ENCODE measurements at places on chromosomes 5 and 9.

DNA sequence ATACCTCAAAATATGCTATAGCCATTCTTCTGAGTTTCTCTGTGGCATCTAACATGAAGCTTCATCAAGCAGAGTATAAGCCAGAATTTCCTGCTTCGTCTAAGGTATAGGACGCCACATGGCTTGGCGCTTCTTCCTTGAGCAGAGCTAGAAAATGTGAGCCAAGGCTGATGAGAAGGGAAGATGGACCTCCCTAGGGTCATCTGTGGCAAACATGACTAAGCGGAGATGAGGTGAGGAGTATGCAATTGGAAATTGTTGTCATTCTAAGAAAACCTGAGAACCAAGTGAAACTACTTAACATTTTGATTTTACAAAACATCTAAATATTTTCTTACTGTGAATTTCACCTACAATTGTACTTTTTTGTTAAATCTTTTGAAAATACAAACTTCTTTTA, 466.5 kb downstream of the PSAT1 start:
- DNase-seq, result no peak

GRCh38 chr5:67246108-67246507, 49.5 kb upstream of the CD180 start:
- DNase-seq, result peak; percentile 15

- DNase-seq, result no peak
Observed at GRCh38 chr5:62372600-62372999, 31.1 kb downstream of the DIMT1 start.

DNA sequence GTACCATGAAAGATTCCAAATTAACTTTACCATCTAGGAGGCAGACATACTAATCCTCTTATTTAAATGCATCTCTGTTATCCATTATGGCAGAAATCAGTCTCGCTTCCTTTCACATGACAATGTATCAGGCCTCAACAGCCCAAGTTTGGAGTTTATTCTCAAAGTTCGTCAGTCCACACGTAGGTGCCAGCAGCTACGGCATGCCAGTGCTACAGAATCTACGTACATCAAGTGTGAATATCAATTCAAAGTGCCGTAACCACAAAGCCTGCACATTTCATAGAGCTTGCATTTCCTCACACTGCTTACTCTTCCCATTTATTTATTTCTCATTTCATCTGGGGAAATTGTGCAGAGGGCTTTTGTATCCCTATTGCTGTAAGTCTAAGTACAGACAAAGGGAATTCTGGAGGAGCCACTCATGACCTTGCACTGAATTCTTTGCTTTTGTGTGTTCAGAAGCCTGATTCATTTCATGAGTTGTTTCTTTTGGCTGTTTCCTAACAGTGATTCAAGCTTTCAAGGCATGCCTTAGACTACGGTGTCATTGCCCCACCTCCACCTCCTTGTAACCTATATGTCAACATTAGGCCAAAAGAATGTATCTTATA, 10.0 kb downstream of the ENC1 start:
- DNase-seq, result no peak

DNA sequence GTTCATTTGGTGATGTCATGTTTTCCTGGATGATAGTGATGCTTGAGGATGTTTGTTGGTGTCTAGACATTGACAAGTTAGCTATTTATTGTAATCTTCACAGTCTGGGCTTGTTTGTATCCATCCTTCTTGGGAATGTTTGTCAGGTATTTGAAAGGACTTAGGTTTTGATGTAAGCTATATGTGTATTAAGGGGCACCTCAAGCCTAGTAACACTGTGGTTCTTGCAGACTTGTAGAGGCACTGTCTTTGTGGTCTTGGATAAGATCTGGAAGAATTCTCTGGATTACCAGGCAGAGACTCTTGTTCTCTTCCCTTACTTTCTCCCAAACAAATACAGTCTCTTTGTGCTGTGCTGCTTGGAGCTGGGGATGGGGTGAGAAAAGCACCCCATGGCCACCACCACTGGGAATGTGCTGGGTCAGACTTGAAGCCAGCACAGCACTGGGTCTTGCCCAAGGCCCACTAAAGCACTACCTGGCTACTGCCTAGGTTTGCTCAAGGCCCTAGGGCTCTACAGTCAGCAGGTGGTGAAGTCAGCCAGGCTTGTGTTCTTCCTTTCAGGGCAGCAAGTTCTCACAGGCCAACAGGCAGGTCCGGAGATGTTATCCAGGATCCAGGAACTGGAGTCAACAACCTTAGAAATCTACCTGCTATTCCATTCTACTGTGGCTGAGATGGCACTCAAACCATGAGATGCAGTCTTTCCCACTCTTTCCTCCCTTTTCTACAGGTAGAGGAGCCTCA, 49.3 kb upstream of the GNA14 start:
- no peak for DNase-seq

DNA sequence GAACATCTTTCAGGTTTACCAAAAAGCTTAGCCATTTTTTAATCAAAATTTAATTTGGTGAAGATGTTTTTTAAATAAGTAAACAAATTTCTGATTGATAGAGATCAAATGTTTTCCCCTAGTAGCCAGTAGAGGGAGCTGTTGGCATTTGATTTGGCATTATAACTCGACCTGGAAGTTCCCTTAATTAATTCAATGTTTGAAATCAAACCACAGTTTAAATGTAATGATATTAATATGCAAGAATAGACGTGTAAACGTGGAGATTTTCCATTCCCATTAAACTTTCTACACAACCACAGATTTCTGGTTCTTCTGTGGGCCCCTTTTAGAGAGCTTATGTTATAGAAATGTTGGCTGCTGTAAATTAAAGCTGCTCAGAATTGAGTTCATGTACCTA, 148.1 kb upstream of the MPDZ start:
- peak; percentile 15 for DNase-seq

GRCh38 chr9:7542126-7542525, 257.5 kb downstream of the DMAC1 start:
- no peak for DNase-seq

- DNase-seq, result no peak
Observed at GRCh38 chr5:179255527-179256327, 89.5 kb downstream of the ADAMTS2 start.

GRCh38 chr9:70387663-70388062, 26.8 kb downstream of the KLF9 start:
- no peak for DNase-seq

- DNase-seq, result no peak
Observed at GRCh38 chr9:69671311-69671878, 776 bp downstream of the APBA1 start.

GRCh38 chr9:27785714-27786100, 212.4 kb upstream of the C9orf72 start:
- DNase-seq, result no peak

DNA sequence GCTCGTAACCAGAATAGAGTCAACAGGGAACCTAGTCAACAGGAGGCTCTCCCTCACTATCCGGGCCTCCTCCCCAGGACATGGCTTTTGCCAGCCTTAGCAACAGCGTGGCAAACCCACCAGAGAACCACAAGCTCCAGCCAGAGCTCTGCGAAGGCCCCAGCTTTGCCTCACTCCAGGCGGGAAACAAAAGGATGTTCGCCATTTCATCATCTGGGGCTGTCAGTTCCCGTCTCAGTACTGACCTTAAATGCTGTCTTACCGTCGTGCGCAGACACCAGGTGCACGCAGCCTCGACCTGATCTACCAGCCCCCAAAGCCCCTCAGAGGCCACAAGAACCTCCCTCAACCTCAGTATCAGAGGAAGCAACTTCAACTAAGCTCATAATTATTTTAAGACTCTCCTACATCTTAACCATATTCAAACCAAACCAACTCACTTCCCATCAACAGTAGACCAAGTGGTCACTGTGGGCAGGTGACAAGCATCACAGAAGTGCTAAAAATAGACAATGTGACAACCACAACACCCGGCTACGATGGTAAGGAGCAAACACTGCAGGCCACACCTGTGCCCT, 71.4 kb downstream of the SEMA4D start:
- DNase-seq, result no peak

DNA sequence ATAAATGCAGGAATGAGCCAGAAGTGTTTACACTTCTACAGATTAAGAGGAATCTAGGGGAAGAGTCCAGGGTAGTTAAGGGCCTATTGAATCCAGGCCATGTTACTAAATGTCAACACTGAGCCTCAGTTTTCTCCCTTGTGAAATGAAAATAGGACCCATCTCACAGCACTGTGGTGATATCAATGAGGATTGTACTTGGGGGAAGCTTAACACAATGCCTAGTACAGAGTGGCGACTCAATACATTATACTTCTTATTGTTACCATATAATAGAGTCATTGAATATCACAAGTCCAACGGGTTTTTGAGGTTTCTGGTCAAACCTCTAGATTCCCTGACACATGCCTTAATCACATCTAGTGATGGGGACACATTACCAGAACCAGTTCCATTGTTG, 4.6 kb downstream of the TRUB2 start:
- no peak for DNase-seq

- DNase-seq, result no peak
Observed at GRCh38 chr9:37370968-37371563, 51.4 kb upstream of the GRHPR start.

GRCh38 chr5:158414333-158414762, 555.4 kb upstream of the CLINT1 start:
- DNase-seq, result no peak

GRCh38 chr5:134426361-134426760, 14.7 kb upstream of the CDKN2AIPNL start:
- no peak for DNase-seq

GRCh38 chr9:18396102-18396728, 77.7 kb upstream of the ADAMTSL1 start:
- no peak for DNase-seq

DNA sequence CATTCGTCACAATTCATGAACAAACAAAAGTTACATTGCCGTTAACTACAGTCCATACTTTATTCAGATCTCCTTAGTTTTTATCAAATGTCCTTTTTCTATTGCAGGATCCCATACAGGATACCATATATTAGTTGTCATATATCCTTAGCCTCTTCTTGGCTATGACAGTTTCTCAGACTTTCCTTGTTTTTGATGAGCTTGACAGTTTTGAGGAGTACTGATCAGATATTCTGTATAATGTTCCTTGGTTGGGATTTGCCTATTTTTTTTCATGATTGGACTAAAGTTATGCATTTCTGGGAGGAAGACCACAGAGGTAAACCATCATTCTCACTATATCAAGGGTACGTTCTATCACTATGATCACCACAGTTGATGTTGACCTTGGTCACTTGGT, 1627.4 kb upstream of the C9orf72 start:
- DNase-seq, result no peak

DNA sequence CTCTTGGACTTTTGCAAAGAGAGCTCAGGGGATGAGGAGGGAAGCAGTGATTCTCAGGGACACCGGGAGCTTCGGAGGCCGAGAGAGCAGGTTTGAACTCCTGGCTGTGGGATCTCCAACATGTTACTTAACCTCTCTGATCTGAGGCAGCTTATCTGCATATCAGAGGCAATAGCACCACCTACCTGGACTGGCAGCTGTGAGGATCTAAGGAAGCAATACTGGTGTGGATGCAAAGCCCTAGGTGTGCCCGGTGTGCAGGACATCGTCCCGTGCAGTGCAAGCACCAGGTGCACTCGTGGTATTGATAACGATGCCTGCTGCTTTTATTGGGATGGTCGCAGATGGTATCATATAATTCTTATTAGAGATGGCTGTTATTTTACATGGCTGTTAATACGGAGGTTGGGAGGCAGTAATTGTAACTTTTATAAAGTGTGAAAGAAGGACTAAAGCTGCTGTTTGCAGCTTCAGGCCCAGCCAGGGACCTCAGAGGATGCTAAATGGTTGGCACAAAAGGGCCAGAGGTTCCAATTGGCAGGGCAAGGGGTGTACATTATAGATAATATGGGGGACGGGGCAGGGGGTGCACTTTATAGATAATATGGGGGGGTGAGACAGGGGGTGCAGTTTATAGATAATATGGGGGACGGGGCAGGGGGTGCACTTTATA, 14.9 kb downstream of the COL5A1 start:
- no peak for DNase-seq

- no peak for DNase-seq
Observed at GRCh38 chr5:179212870-179213269, 132.4 kb downstream of the ADAMTS2 start.

GRCh38 chr5:7667216-7667767, 183.6 kb downstream of the CFAP90 start:
- DNase-seq, result no peak

DNA sequence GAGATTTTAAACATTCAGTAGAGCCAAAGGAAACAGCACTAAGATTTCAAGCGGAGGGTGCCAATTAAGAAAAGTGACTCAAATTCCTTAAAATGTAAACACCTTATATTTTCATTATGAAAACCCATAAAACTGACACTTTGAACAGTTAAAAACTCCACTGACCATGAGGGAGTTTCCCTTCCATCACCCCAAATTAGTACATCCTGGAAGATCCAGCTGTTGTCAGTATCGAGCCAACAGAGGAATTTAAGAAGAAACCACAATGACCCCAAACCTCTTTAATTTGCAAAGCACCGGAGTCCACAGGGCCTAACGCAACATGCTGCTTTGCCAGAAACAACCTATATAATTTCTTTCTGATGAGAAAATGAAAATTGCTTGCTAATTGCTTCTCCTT, 41.3 kb downstream of the ROR2 start:
- no peak for DNase-seq

- DNase-seq, result peak; percentile 68
Observed at GRCh38 chr5:158456756-158457155, 597.8 kb upstream of the CLINT1 start.

GRCh38 chr5:176548967-176549444, at the start of gene CDHR2:
CDHR2 (plus strand) TSS chr5:176549342; CDS start chr5:176565353, 16,011 bp downstream.
- DNase-seq, result no peak

GRCh38 chr9:104984948-104985347, 57.0 kb upstream of the ABCA1 start:
- DNase-seq, result no peak

GRCh38 chr9:38424918-38425317, 664 bp upstream of the IGFBPL1 start:
- no peak for DNase-seq

GRCh38 chr9:97993000-97993399, 9.9 kb downstream of the ANP32B start:
- no peak for DNase-seq

- DNase-seq, result no peak
Observed at GRCh38 chr5:170059221-170059620, 46.5 kb upstream of the FOXI1 start.

DNA sequence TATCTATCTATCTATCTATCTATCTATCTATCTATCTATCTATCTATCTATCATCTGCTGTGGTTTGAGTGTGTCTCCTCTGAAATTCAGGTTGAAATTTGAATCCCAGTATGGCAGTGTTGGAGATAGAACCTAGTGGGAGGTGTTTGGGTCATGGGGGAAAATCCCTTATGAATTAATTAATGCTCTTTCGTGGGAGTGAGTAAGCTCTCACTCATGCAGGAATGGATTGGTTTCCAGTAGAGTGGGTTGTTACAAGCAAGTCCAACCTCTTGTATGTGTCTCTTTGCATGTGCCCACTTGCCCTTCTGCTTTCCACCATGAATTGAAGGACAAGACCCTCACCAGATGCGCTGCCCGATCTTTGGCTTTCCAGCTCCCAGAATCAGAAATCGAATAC, 113.0 kb downstream of the ANXA1 start:
- DNase-seq, result no peak

GRCh38 chr5:110062246-110062645, 372.5 kb downstream of the MAN2A1 start:
- DNase-seq, result no peak

Data from HTR-8/SVneo (cell line).